ENCODE measurements at places on chromosomes 2 and 18. TPM values are rescaled to one million over a fixed set of nuclear protein-coding genes. Genes with fewer than 3 reads are reported as not detected.
A peak's percentile ranks its signal among the peaks of the same experiment; 100 is the strongest.

DNA sequence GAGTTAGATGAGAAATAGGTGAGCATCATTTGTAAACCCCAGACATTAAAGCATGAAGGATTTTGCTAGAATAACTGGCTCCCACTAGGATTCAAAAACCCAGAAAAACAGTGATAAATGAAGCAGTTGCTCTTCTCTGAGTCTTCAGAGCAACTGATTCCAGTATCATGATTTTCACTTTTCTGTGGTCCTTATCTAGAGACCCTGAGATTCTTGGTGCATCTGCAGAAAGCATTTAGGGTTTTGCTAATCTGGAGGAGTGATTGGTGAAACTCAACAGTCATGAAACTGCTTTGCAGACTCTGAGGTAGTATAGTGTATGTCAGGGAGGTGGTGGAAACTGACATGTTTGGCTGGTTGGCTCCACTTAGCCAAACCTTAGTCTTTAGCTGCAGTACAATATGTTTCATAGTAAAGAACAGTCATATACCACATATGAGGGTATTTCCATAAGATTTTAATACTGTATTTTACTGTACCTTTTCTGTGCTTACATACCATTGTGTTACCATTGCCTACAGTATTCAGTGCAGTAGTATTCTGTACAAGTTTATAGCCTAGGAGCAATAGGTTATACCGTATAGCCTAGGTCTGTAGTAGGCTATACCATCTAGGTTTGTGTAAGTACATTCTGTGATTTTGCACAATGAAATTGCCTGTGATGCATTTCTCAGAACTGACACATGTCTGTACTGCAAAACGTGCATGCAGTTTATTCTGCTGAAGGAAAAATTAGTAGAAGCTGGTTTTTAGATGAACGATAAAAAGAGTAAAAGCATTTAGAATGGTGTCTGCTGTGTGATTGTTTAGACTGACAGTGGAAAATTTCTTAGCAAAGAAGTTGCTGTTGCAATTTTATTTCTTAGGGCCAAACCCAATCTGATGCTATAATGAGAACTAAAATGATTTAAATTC, 23.8 kb downstream of the EML4 start:
- no peak for DNase-seq

GRCh38 chr2:219249203-219249980, 3.7 kb upstream of the TUBA4B start:
- DNase-seq, result peak; percentile 69

GRCh38 chr2:240962300-240963064, 35.9 kb upstream of the SNED1 start:
- DNase-seq, result peak; percentile 88

Gene CLK1
- 296 TPM for polyA plus RNA-seq

DNA sequence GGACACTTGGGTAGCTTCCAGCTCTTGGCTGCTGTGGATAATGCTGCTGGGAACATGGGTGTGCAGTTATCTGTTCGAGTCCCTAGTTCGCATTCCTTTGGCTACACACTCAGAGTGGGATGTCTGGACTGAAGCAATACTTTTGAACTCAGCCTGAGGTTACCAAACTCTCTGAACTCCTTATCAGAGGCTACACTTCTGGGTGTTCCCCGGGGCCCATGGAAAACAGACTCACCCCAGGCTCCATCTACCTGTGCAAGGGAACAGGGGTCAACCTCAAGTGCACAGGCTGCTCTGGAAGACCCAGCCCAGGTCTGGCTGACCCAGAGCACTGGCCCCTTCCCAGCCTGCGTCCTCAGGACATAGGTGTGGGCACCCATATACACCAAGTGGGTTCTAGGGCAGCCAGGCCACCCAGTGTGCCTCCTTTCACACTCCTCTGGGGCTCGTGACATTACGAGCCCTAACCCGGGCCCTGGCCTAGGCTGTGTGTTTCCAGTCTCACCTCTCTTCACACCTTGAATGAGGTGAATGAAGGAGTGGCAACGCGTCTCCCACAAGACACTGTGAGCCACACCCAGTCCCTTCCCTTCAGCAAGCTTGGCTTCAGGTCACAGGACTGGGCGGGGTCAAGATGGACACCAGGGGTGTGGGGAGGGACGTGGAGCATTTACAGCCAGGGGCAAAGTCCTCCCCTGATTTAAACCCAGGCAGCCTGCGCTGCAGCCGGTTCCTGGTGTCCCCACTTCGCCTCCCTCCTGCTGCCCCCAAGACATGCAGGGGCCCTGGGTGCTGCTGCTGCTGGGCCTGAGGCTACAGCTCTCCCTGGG, at the start of gene ALPI:
Gene ALPI, plus strand, starts transcription at position 728 of the 830 bp plus-strand sequence. Its CDS starts 47 bp downstream, at position 775.
- no peak for DNase-seq

DNA sequence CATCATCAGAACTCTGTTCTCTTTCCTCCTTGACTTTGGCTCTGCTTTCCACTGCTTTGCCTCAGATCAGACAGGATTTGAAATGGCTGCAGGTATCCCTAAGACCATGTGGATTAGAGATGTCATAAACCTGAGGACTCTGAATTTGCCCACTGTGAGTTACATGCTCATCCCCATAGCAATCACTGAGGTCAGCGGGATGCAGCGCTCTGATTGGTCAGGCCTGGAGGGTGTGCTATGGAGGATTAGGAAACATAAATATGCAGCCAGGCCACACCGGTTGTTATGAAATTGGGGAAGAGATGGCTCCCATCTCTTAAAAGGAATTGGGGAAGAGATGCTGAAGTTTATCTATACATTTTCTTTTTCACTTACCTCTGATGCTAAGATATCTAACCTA, 73.7 kb upstream of the DNAJC10 start:
- no peak for DNase-seq

Gene WDPCP
- polyA plus RNA-seq, result 8.1 TPM

DNA sequence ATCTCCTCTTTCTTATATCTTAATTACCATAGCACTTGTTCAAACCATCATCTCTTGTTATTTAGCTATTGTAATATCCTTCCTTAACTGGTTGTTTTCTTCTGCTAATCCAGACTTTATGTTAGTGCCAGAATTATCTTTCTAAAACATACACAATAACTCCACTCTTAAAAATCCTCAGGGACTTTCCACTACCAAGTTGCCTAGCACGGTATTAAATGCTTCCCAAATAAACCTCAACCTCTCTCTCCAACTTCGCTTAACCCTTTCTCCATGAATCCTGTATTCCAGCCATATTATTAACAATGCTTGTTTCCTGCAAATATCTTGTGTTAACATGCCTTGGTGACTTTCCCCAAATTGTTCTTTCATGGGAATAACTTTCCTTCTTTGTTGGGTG, 84.5 kb downstream of the FAM228A start:
- no peak for DNase-seq

All from renal pelvis (tissue), 12 donors.